ENCODE measurements at places on chromosomes 1 and 21. TPM values are rescaled to one million over a fixed set of nuclear protein-coding genes. Genes with fewer than 3 reads are reported as not detected.

Gene CYP4X1
- polyA plus RNA-seq: 0.67 TPM

Gene ATP13A2
- 15.9 TPM for polyA plus RNA-seq

GRCh38 chr1:213738658-213739057 is 249.1 kb upstream of the PROX1 start:
- DNase-seq: no peak

Gene CRYBG2
- 0.49 TPM for polyA plus RNA-seq

Gene FGR
- not detected for polyA plus RNA-seq

Measured in SK-N-SH (cell line).